ENCODE measurements at places on chromosomes 13 and 19.

DNA sequence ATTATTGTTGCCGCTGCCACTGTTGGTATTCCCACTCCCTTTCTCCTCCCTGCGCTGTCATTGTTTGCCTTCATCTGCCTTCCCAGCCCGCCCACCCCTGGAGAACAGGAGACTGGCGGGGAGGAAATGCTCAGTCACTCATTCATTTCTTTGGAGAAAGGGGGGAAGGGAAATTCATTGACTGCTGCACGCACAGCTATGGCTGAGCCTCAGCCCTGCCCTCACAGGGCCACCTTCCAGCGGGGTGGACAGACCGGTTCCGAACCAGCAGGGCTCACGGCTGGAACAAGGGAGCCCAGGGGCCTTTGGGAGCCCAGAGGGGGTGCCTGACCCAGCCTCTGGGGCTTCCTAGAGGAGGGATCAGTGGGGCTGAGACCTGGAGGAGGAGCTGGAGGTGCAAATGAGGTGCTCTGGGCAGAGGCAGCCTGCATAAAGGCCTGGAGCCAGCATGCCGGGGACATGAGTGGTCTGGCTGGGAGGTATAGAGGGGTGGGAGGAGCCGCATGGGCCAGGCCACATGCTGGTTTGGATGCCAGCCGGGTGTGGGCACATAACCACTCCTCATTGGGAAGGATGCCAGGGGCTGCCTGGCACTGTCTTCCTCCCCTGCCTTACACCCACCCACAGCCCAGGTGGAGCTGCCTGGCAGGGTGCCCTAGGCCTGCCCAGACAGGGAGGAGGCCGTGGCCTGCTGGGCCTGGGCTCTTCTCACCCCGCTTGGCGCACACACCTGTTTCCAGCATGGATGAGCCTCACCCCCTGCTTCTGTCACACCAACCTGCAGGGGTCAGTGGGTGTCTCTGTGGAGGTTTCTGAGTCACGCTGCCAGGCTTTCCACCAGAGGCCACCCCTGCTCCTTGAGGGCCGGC, 26.8 kb downstream of the PPP5C start:
- DNase-seq, result no peak

DNA sequence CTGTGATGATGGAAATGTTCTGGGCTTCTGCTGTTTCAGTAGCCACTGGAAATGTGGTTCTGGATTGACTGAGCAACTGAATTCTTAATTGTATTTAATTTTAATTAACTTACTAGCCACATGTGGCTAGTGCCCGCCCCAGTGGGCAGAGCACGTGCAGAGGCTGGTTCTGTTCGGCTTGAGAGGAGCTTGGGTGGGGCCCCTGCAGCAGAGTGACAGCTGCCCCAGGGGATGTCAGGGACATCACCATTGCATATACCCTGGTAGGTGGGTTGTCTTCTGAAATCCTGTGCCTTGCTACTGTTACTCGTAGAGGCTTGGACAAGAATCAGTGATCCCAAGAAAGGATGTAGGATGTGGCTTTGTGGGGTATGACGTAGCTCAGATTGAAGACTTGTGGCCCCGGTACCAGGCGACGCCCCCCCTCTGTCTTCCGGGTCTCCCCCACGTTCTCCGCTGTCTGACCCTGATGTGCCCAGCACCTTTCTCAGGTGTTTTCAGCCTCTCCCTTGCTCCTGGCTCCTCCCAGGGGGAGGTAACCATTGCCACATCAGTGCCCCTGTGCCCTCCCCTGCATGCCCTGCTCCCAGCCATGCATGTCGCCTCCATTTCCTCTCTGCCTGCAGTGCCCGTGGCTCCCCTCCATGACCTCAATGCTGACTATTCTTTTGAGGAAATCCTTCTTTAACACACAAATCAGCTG, 102.6 kb upstream of the RNF113B start:
- no peak for DNase-seq

GRCh38 chr19:13507053-13507611, 853 bp upstream of the CACNA1A start:
- DNase-seq, result no peak

DNA sequence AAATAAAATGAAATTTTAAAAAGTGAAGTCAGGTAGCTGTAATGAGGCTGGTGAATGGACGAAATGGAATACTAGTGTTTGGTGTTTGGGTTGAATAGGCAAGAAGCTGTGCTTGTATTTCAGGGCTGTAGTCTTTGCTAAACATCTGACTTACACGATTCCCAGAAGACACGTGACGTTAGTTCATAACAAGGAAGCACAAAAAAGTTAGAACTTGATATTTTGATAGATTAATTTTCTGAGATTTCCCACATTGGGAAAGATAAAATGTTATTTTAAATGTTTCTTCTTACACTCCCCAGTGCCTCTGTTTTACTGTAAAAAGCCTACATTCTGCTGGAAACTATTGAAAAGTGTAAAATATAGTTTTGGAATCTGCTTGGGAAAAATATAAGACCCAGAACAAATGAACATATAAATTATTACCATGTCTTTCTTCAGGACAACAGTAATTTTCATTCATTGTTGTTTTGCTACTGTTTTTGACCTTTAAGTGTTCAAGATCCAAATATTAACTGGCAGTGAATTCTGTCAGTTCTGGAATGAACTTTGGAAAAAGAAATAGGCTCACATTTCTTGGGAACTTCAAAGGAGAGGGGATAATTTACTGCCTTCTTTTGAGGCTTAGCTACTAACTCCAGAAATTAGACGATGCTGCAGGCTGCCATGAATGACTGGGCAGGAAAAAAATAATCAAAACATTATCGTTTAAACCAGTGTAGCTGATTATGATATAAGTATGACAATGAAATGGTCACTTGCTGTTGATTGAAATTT, 241.3 kb downstream of the SLITRK6 start:
- no peak for DNase-seq

GRCh38 chr19:40559394-40559793, 17.3 kb upstream of the SHKBP1 start:
- DNase-seq, result no peak

- no peak for DNase-seq
These were observed 4.9 kb upstream of the ZSWIM4 start for GRCh38 chr19:13790354-13790753.

DNA sequence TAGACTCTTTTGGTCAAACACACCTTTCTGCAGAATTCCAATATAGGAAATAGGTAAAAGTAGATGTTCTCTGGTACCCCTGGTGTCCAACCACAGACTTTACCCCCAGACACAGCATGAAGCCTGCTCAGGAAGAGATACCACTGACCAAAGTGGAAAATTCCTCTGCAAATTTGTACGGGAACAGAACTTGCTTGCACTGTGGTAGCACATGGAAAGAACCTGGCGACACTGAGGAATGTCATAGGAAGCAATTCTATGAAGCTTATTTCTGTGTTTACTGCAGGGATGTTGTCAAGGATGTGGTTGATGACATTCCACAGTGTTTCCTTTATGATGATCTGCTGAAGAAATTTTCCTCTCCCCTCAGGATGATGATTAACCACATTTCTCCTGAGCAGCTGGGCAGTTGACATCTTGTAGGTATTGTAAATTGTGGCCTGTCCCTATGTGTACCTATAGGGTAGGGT, 48.9 kb upstream of the TNFSF11 start:
- no peak for DNase-seq

- peak; percentile 60 for DNase-seq
These were observed 590 bp upstream of the LGI4 start for GRCh38 chr19:35135389-35135909.

DNA sequence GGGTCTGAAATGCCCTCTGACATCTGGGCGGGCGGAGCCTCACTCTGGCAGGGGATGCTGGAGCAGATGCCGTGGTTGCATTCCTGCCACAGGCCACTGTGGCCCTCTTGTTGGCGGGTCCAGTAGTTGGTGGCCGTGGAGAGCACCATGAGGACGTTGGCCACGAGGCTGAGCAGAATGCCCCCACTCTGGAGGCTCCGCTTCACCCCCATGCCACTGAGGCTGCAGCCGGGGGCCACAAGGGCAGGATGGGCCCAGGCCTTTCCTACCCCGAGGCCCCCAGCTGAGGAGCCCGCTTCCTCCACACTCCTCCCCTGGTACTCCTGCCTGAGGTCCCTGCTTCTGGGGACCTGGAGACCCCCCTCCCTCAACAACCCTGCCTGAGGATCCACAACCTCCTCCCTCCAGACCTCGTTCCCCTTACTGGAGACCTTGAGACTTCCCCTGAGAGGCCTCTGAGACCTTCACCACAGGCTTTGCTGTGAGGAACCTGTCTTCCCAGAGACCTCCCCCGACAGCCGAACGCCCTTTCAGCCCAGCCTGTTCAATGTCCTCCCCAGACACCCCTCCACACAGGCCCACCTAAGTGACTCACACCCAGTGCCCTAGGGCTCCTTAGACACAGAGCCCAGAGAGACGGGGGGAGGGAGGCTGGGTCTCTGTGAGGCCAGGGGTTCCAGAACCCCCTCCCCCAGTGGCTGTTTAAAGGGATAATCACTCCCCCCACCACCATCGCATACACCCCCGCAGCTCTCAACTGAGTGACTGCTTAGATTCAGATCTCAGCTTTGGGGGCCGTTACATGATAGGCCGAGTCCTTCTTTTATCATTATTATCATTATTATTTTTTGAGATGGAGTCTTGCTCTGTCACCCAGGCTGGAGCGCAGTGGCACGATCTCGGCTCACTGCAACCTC, at the start of gene CLDND2:
TSS of gene CLDND2 (minus strand) at position 638 of the 917 bp plus-strand sequence. CDS start at position 212, 426 bp downstream.
- peak; percentile 56 for DNase-seq

DNA sequence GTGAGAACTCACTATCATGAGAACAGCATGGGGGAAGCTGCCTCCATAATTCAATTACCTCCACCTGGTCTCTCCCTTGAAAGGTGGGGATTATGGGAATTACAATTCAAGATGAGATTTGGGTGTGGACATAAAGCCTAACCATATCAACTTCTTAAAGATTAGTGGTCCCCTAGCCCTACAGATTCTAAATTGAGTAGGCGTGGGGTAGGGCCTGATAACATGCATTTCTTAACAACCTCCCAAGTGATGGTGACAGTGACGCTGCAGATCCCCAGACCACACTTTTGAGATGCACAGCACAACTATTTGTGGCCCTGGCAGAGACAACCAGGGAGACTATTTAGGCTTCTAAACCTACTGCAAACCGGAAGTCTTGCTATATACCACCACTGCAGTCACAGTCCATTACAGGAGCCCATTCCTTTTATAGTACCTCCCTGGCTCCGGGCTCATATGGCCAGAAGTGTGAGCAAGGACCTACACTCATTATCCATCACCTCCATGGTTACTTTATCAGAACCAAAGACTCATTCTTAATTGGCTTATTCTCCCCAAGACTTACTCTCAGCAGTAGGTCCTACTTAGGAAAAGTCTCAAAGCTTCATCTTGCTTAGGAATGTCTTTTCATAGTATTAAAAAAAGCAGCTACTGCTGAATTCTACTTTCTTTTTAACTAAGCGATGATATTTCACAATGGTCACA, 2.1 kb upstream of the DPY19L3 start:
- no peak for DNase-seq

DNA sequence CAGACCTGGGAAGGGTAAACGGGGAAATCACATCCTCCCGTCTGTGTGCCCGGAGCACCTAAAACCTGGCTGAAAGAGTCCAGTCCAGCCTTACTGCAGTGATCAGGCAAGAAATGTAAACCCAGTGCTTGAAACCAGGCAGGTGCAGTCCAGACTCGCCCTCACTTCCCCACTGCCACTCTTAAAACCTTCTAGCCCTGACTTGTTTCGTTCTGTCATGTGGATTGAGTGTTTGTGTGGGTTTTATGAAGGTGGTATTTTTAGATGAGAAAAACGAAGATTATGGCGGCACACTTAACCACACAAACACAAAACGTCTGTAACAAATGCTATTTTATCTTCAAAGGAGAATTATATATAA, 839 bp upstream of the CKAP2 start:
- no peak for DNase-seq

- no peak for DNase-seq
These were observed 5.3 kb upstream of the CSNK1G2 start for GRCh38 chr19:1935484-1936208.

DNA sequence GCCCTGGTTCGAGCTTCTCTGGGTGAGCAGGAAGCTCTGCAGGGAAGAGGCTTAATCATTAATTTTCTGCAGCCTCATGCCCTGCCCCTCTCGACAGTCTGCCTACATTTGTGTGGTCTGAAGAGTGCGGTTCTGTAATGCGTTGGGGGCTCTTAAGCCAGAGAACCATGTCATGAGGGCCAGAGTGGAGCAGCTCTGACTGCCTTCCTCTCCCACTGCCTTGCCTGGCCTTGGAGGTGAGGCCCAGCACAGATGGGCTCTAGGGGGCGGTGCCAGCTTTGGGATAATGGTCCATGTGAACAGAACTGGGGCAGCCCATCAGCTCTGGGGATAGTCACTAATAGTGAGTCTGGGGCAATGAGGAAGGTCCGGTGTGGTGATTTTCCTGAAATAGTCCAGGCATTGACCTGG, 5.7 kb downstream of the FGF9 start:
- no peak for DNase-seq

GRCh38 chr13:104869501-104869900, 1666.0 kb downstream of the EFNB2 start:
- no peak for DNase-seq

DNA sequence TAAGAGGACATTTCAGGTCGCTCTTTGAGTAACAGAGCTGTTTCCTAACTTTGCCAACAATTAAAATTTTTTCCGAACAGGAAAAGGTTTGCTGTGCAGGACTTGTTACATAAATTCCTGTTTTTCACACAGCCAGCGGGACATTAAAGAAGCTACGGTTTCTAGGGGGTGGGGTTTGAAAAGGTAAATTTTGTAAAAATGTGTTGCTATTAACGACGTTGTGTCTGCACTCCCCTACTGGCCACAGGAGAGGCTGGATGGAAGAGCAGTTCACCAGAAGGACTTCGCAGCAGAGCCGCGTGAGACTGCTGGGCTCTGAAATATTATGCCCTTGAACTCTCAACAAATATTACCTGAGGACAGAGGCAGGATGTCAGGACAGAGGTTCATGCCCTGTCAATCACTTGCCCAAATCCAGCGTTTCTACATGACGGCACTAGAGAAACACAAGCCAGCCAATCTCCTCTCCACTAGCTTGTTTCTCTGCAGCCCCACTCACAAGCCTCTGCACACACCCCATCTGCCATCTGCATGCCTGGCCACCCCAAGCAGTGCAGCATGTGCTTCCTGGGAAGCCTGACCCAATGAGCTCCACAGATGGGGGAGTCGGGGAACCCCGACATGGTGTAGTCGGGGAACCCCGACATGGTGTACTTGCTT, 102.0 kb downstream of the FOXO1 start:
- no peak for DNase-seq

- no peak for DNase-seq
These were observed 2.0 kb downstream of the FARP1 start for GRCh38 chr13:98144801-98145350.

DNA sequence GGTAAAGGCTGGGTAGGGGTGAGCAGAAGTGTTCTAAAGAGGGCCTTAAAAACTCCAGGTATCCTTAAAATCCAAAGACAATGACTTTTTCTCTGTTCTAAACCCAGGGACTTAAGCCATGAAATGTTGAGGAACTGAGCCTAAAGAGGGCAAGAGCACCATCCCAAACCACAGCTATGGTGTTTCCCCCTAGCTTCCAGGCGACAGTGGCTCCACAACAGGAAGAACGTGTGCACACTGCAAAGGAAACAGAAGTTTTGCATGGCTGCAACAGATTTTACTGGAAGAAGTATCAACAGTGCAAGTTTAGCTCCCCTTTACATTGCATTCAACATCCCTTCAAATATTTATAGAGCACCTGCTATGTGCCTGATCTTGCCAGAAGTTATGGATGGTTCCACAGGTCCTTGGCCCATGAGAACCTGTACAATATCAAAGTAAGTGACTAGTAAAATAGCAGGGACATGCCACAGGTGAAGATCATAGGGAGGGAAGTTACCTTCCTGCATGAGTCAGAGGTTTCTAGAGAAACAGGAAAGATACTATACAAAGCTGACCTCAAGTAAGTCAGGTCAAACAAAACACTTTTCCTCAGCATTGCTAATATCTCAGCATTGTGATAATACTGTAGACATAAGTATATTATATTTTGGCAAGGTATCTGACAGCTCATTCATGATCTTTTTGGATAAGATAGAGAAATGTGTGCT, 8.4 kb upstream of the KCTD12 start:
- DNase-seq, result no peak

Measured in stimulated activated CD8-positive, alpha-beta memory T cell treated with anti-CD3 and anti-CD28 coated beads, Interleukin-15, amount 100 ng/mL, for 48 hours (primary cell).